ENCODE measurements at places on chromosomes 7 and 10.

DNA sequence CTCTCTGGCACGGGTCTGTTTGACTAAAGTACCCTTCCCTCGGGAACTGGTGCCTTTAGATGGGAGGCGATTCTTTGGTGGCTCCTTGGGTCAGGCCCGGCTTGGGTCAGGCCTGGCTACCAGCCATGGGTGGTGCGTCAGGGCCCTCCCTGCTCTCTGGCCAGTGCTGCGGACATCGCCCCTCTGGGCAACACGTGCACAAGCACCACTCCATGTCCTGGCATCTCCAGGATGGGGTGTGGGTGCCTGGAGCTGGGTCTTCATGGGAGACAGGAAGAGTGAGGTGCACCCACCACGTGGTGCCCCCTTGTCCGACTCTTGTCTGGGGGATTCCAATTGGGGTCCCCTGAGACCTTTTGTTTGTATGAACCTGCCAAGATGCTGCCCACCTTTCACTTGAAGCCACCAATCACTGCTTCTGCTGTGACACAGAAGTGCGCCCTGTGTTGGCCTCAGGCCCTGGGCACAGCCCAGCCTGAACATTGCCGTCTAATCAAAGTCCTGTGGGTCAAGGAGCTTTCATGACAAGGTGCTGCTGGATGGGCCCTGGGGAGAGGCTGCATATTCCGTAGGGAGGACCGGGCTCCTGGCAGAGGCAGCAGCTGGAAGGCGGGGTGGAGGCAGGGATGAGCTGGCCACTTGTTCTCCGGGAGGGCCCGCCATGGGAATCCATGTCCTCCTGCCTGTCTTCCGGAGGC, 11.1 kb upstream of the PWWP2B start:
- no peak for DNase-seq

DNA sequence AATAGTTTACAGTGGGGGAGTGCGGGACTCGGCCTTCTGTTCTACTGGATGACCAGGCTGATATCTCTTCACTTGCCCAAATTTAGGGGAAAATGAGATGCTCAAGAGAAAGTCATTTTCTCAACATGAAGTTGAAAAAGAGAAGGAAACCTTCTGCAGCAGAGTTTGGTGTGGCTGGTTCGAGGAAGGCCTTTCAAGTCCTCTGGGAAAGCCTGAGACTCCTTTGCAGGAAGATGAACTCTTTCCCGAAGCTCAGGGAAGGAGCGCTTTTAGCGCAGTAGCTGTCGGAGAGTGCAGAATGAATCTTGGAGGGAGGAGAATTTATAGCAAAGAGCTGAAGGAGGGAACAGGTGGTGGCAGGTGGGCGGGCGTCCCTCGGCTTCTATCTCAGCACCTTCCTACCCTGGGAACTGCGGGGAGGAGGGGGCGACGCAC, at the start of gene ATOH7:
TSS of gene ATOH7 (minus strand) at position 297 of the 435 bp plus-strand sequence. CDS start 436 bp downstream, outside the sequence.
- no peak for DNase-seq

GRCh38 chr7:50661345-50662040, 96.3 kb upstream of the DDC start:
- DNase-seq = no peak

DNA sequence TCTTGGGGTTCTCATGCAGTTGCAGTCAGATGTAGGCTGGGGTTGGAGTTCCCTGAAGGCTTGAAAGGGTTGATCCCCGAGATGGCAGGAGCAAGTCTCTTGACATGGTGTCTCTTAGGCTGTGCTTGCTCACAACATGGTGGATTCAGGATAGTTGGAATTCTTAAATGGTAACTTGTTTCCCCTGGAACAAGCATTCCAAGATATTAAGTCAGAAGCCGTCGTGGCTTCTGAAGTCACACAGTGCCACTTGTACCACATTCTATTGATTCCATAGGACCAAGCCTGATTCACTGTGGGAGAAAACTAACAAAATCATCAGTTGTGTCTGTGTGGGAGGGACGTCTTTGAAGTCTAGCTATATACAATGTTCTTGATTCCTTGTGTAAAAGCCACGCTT, 3.5 kb upstream of the SLC35B4 start:
- no peak for DNase-seq

GRCh38 chr10:67923551-67923950, 39.1 kb downstream of the SIRT1 start:
- DNase-seq = no peak

DNA sequence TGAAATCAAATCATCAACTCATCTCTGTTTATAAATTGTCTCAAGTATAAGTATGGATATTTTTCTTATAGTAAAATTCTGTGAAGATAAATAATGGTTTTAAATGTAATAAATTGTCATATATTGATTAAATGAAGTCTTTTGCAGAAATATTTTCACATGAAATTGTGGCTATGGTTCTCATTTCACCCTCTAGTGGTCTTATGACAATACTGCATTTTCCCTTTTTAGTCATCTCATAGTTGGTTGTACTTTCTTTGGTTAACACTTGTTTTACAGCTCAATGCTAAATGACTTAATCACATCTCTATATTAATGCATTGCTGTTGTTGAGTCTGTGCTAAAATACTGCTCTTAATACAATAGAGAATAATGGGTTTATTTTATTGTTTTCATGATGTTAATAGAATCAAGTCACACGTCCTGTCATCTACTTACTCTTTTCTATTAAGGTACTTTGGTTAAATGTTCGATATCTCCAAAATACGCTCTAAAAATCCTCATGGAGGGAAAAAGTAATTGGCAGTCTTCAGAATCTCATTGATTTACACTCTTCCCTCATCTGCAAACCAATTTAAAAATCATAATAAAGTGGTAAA, 38.0 kb upstream of the CACNA2D1 start:
- no peak for DNase-seq

- DNase-seq = no peak
These were observed 15.9 kb upstream of the TRA2A start for GRCh38 chr7:23547662-23548061.

GRCh38 chr7:29482056-29482455, 81.6 kb upstream of the PRR15 start:
- DNase-seq = no peak

DNA sequence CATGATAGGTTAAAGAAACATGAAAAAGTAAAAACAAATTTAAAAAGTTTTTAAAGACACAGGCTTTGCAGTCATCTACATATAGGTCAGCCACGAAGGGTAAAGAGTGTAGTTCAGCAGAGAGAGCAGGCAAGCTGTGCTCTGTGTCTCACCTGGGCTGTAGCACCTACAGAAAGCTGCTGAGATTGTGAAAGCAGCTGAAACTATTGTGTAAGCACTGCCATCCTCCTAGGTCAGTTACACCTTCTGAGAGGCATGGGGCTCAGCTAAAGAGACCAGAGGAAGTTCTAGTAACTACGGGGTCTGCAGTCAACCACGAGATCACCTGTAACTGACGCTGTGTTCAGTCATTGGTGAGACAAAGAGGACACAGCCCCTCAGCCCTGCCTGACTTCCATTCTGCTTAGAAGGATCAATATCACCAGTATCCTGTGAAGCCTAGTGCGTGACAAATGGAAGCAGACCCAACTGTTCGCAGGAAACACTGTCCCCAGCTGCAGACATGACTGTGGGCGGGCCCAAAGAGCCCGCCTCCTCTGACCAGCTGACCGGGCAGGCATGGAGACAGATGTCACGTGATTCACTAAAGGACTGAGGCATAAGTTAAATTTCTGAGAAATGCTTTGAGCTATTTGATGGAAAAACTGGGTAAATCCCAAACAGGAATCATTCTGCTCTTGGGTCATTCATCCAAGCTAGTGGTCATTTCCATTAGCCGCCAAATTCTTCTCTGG, 87.9 kb downstream of the EBF3 start:
- DNase-seq = no peak

DNA sequence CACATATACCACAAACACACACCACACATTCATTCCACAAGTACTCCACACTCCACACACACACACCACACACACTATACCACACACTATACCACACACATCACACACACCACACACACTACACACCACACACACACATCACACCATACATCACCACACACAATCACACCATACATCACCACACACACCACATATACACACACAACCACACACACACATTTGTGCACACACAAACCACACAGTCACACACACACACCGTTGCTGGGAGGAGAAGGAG, 112.8 kb downstream of the PTPN20 start:
- no peak for DNase-seq

- no peak for DNase-seq
These were observed 18.5 kb downstream of the MEOX2 start for GRCh38 chr7:15667991-15668390.

DNA sequence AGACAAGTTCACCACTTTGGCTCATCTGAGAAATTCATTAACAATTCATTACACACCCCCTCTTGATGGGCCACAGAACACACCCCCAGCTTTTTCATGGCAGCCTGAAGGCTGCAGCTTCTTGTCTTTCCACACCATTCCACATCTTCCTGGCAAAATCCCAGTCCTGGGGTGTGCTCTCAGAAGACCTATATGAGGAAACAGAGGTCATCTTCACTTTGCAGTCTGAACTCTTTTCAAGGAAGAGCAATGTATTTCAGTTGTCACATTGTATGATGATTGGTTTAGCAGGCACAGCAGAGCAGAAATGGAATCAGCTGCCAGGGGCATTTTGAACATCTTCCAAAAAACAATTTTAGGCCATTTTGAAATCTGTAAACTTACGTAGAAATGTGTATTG, 7.8 kb upstream of the LRRC27 start:
- no peak for DNase-seq

DNA sequence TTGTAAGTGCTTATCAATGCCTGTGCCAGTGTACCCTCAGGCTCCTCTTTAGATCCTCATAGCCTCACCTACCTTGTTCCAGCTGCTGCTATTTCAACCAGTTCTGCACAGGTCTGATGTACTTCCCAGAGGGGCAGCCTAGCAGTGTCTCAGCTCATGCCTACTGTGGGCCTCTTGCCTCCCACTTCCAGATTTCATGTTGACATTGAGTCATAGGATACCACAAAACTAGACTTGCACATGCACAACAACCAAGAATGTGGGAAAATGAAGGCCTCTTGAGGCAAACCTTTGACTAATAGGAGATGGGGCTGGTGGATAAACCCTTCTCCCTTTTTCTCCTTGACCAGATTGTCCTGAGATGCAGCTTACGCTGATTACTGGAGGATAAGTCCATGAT, 31.0 kb downstream of the PON3 start:
- no peak for DNase-seq

- no peak for DNase-seq
These were observed 14.9 kb downstream of the CUL2 start for GRCh38 chr10:35075228-35075627.

DNA sequence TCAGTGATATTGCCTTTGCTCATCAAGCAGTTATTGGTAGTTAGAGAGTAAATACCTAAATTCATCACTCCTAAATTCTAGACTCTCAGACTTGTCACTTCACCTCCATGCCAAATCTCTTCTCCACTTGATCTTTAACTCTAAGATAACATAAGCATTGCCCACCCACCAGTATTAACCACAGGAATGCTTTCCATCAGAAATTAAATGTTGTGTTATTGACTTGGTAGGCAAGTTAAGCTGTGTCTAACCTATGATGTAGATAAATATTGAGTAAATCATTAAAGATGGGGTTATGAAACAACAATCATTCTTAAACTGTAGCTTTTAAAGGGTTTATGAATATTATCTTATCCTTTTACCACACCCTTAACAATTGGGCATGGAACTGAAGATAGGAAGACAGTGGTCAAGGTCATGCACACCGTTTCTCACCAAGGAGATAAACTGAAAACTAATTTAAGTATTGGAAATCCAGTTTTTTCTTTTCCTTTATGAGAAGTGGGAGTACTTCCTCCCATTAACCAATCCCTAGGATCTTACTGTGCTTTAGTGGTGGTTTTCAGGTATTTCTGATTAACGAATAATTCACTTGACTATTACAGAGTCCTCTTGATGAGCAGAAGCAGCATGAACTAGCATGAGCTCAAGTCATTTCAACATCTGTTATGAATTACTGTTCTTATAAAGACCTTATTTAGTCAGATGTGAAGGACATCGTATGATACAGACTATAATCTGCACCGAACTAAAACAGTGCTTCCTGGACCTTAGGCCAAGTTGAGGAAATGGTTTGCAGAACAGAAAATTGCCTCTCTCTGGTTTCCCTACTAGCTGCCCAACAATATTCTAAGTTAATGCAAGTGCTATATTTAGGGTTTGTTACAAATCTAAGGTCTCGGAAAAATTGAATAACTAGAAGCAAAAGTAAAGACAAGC, 142.0 kb downstream of the LCOR start:
- DNase-seq = no peak

- DNase-seq = no peak
These were observed 67.3 kb upstream of the SHH start for GRCh38 chr7:155879592-155879991.

DNA sequence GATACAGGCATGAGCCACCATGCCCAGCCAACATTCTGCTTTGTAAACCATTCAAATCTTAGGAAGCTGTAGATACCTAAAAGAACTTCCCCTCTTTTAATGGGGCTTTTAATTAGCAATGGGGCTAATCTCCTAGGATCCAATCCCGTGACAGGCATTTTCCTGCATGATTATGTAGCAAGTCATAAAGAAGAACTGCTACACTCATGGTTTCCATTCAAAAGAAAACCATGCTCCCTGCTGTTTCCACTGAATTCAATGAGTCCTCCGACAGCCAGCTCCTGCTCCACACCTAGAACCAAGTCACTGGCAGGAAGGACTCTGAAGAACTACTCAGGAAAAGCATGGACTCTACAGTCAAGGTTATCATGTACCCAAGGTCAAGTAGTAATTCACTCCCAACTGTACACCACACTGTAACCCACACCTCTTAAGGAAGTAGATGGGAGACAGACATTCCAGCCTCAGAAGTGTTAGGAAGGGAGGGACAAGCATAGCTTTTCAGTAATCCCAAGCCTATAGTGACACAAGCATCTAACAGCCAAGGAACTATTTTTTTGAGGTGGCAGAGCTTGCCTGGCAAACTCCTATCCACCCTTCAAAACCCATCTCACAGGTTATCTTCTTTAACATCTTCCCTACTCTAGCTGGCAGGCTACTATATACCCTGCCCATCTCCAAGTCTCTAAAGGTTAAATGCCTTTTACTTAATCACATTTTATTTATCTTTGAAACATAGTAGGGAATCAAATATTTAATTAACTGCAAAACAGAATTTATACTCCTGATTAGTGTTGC, 47.5 kb downstream of the CTBP2 start:
- DNase-seq = no peak

GRCh38 chr10:14474656-14475055, 143.9 kb upstream of the FRMD4A start:
- no peak for DNase-seq

GRCh38 chr7:27151341-27151930, 947 bp downstream of the HOXA3 start:
- DNase-seq = no peak

- DNase-seq = no peak
These were observed 23.5 kb downstream of the WNT16 start for GRCh38 chr7:121352323-121352722.

DNA sequence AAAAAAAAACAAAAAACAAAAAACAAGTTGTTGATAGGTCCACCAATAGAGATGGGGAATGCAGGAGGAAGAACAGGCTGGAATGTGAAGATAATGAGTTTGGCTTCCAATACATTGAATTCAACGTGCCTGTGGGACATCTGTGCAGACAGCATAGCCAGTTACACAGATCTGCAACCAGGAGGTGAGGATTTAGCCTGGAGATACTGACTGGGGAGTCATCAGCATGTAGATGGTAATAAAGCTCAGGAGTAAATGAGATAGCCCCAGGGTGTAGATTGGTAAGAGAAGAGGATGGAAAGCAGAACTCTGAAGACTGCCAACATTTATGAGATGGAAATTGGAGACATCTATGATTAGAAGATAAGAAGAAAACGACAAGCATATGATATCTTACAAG, 4.7 kb upstream of the TRIM8 start:
- no peak for DNase-seq

Measured in stimulated activated CD8-positive, alpha-beta memory T cell treated with anti-CD3 and anti-CD28 coated beads, Interleukin-7, amount 100 ng/mL, for 48 hours (primary cell).